ENCODE measurements at places on chromosomes 6 and 20.
A peak's percentile ranks its signal among the peaks of the same experiment; 100 is the strongest.

- DNase-seq: no peak
Observed at GRCh38 chr20:15155848-15156401, 818.5 kb upstream of the FLRT3 start.

GRCh38 chr6:107657755-107658461 is 166.2 kb downstream of the SCML4 start:
- DNase-seq: peak; percentile 36

GRCh38 chr6:41098366-41098765 is 25.6 kb downstream of the NFYA start:
- DNase-seq: no peak

- no peak for DNase-seq
Observed at GRCh38 chr6:31152781-31153180, 4.8 kb downstream of the CCHCR1 start.

- no peak for DNase-seq
Observed at GRCh38 chr20:50318710-50319109, 128.1 kb downstream of the CEBPB start.

GRCh38 chr6:69958978-69959377 is 92.6 kb downstream of the COL19A1 start:
- DNase-seq: no peak

DNA sequence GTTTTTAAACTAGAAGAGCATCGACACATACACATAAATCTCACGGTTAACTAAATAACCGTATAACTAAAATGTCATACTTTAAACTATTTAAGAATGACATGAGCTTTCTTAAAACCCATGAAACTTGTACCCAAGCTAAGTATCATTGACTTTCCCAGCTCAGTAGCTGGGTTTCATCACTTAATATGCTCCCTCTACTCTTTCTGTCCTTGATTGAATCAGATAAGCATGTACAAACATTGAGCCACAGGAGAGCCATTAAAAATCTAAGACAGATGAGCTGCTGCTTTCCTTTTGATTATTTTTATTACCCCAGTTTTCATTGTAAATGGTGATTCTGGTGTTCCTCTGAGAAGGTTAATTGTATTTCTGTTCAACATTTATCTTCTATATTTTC is 115.8 kb downstream of the FOXO3 start:
- DNase-seq: no peak

- DNase-seq: no peak
Observed at GRCh38 chr20:63540417-63541186, 3.4 kb upstream of the PTK6 start.

GRCh38 chr6:137964876-137965275 is 97.8 kb downstream of the TNFAIP3 start:
- no peak for DNase-seq

GRCh38 chr6:160130729-160131484 is 9.3 kb downstream of the SLC22A1 start:
- DNase-seq: no peak

DNA sequence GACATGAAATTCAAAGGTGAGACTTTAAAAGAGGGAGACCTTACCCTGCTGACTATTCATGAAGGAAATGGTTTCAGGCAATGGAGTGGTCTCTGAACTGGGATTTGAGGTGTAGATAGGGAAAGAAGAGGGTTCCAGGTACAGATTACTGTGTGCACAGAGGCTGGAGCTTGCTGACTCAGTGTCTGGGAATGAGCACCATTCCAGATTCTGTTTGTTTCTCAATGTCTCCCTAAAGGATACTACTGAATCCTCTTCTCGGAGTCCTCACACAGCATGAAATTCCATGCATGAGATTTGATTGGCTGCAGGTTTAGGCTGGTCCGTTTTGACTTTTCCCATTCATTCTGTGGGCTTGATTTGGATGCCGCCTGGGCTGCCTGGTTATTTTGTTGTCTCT is 49.0 kb downstream of the PPP1R14C start:
- no peak for DNase-seq

DNA sequence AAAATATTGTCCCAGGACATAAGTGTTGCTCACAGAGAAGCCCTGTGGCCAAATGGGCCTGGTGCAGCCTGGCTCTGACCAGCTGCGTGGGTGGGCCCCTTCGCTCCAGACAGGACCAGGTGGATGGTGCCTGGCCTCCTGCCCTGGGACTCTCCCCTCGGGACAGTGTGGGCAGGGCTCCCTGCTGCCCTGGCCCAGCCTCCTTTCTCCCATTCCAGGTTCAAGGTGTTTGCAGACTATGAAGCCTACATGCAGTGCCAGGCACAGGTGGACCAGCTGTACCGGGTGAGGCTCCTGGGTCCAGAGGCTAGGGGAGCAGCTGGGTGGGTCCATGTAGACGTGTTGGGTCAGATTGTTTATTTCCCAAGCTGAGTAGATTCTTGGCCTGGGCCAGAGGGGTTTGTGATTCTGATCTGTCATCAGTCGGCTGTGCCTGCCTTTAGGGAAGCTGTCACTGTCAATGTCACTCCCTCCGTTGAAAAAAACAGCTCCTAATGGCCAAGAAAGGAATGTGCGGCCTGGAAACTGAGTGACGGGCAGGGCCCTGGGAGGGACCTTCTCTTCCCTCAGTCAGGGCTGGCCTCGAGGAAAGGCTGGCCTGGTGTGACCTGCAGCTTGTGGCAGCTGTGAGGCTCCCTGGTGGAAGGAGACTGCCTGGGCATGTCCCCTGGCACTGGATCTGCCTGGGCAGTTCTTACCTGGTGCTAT is 47.7 kb downstream of the PYGB start:
- DNase-seq: no peak

GRCh38 chr6:106617302-106617701 is 12.0 kb downstream of the RTN4IP1 start:
- no peak for DNase-seq

DNA sequence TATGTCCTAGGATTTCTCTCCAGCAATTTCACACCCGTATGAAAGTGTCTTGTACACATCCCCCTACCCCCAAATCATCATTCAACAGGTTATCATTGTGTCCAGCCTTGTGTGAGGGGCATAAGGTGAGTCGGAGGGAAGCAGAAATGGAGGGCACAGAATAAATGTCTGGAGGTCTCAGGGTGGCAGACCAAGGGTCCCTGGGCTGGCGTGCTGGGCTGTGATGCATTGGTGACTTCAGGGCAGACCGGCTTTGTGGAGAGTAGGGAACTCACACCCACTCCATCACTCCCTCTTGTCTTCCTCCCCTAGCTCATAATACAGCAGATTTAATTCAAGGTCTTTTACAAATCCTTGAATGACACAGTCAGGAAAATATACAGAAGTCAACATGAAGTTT is 191.7 kb upstream of the PMEPA1 start:
- DNase-seq: no peak

- DNase-seq: no peak
Observed at GRCh38 chr20:44279228-44279627, 31.8 kb downstream of the FITM2 start.

DNA sequence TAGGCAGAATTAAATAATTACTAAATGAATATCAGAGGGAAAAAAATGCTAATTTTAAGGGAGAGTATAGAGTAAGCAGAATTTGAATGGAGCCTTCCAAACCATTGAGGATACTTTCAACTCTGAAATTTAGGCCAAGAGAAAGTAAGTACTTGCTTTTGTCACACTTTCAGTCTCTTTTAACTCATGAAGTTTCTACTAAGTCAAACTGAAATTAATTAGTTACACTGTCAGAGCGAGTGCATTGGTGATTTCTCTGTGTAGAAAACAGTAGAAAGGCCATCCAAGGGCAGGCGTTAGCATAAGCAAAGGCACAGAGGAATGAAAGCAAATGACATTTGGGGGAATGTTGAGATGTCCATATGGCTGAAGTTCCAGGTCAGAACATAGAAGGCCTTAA is 92.9 kb downstream of the PLEKHG1 start:
- DNase-seq: no peak

DNA sequence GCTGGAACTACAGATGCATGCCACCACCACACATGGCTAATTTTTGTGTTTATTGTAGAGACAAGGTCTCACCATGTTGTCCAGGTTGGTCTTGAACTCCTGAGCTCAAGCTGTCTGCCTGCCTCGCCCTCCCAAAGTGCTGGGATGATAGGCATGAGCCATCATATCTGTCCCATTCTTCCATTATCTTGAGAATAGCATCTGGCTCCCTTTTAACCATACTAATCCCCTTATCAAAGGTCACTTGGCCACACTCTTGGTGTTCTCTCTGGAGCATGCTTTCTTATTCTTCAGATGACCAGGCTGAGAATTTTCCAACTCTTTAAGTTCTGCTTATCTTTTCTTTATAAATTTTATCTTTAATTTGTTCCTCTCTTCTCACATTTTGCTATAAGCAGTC is 15.9 kb upstream of the TRERF1 start:
- no peak for DNase-seq

GRCh38 chr20:62437927-62438326 is 10.6 kb upstream of the RBBP8NL start:
- DNase-seq: no peak

- DNase-seq: no peak
Observed at GRCh38 chr6:135572051-135572450, 74.5 kb upstream of the AHI1 start.

- DNase-seq: no peak
Observed at GRCh38 chr6:157101166-157101565, 222.2 kb downstream of the TMEM242 start.

DNA sequence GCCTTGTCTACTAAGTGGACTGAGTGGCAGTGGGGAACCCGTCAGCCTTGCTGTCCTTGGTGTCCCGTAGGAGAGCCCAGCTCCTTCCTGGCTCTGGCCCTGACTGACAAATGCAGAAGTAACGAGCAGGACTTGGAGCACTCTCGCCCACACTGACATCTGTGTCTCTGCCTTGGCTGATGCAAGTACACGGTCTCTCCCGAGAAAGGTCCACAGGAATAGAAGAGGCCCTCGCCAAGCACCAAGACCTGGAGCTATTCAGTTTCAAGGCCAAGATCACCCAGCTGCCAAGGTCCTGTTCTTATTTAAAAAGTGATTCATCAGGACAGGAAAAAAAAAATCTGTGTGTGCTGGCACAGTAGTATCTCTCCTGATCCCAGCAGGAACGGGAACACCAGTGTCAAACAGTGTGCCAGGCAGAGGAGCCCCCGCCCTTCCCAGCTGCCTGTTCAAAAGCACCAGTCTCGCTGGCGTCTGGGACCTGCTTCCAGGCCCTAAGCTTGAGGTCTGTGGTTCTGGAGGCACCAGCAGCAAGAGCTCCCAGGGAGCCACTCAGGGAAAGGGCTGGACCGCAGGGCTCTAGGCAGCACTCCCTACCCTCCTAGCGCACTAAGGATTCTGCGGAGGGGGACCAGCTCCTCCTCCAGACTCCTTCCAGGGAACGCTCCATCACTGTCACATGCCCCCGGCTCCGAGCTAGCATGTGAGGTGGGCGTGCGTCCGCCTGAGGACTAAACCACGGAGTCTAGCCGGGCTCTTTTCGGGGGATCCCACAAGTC is 376.9 kb downstream of the RNGTT start:
- DNase-seq: no peak

GRCh38 chr6:90025523-90026061 is 131.3 kb downstream of the GJA10 start:
- no peak for DNase-seq

GRCh38 chr6:5663259-5663658 is 343.5 kb downstream of the NRN1 start:
- no peak for DNase-seq

GRCh38 chr6:15431762-15432483 is 186.1 kb downstream of the JARID2 start:
- DNase-seq: no peak

DNA sequence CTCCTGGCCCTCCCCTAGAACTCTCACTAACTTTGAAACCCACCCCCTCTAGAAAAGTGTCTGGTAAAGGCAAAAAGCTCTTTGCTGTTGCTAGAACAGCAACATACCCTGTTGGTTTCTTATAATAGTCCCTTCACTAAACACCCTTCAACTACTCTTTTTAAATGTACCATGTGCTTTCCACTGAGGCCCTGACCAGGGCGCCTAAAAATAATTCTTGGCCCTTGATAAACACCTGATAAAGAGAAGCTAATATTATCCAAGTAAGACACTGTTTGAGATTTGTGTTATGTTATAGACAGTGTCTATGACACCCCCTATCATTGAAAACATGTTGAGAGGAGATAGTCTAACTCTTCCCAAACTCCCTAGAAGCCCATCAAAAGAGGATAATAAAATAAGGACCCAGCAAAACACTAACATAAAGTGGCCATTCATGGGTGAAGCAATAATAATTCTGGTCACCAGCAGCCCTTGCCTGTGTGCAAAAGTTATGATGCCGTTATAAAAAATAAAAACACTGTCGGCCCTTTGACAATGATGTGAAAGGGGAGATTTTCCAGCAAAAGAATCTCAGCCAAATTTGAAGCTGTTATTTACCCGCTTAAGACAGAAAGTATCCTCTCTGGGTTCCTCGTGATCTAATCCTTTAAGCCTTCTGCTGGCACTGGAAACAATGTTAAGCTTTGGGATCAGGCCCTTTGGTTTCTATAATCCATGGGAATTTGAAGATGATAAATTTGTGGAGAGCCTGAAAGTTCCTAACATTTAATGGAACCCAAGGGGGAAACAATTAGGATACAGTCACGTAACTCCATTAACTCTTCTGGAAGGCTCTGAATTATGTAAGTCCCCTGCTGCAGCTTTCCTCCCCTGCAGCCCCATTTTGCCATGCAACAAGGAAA is 122.6 kb upstream of the PLCB4 start:
- no peak for DNase-seq

DNA sequence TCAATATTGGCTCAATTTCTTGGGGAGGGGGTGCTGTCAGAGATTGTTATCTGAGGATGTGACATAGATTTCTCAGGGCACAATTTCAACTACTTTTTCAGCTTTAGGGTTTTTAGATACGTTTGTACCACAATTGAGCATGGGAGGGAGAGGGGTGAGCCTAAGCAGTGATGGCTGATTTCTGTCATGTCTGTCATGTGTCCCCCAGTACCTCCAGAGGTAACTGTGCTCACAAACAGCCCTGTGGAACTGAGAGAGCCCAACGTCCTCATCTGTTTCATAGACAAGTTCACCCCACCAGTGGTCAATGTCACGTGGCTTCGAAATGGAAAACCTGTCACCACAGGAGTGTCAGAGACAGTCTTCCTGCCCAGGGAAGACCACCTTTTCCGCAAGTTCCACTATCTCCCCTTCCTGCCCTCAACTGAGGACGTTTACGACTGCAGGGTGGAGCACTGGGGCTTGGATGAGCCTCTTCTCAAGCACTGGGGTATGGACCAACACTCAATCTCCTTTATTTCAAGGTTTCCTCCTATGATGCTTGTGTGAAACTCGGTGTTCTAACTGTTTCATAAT is 3.4 kb downstream of the HLA-DRA start:
- no peak for DNase-seq

DNA sequence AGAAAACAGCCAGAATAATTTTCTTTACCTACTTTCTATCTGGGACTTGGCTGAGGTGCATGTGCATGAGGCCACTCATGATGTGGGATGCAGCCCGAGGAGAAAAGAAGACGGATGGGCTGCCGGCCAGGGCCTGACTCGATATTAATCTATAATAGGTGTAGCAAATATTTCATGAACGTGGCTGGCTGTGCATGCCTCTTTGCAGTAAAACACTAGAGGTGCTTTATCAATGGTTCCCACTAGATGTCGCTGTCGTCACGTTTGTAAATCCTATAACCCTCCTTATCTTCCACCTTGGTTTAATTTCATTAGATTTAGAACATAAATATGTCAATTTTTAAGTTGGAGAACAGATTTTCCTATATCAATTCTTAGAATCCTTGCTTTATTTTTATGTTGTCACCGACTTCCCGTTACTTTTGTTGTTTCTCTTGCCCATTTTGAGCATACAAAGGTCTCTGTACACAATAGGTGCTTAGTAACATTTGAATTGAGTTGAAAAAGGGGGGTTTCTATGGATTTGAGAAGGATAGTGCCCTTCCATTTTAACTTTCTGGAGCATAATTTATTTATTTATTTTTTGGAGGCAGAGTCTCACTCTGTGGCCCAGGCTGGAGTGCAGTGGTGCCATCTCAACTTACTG is 19.6 kb upstream of the FERMT1 start:
- peak; percentile 54 for DNase-seq

- no peak for DNase-seq
Observed at GRCh38 chr6:90076511-90077415, 182.5 kb downstream of the GJA10 start.

All from stimulated activated CD4-positive, alpha-beta T cell treated with anti-CD3 and anti-CD28 coated beads, Interleukin-2, amount 100 ng/mL, for 48 hours (primary cell).